ENCODE measurements at places on chromosomes 5 and 9.

GRCh38 chr5:106661866-106662265 lies 1008.9 kb downstream of the EFNA5 start:
- no peak for DNase-seq

DNA sequence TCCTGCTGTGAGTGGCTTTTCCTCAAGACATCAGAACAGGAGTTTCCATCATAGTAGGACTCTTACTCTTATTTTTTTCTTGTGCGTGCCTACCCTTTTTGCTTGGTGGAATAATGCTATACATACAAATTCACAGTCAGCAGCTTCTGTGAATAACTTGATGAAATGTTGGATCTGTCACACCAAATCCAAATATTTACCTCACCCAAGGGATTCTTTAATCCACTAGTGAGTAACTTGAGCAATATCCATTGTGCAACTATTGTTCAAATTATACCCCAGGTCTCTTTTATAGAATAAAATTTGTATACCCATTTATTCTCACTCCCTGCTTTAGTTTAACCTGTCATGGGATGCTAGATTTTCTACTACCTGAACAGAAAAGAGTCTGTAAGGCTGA lies 1078.3 kb upstream of the EDIL3 start:
- DNase-seq: no peak

DNA sequence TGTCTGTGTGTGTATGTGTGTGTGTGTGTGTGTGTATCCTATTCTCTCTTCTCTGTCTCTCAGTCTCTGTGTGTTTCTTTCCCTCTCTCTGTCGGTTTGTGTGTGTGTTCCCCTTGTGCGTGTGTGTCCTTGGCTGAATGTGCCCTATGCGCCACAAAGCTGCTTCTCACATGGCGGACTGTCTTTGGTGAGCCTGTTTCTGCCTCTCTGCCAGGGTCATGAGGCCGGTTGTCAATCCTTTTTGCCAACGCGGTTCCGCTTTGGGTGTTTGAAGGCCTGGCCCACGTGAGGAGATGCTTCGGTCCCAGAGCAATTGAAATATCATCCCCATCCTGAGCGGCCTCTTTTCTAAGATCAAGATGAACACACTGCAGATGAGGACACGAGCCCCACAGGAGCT lies 476.0 kb downstream of the SPATA31A7 start:
- no peak for DNase-seq

GRCh38 chr9:21473236-21473635 lies 8.9 kb downstream of the IFNE start:
- no peak for DNase-seq

DNA sequence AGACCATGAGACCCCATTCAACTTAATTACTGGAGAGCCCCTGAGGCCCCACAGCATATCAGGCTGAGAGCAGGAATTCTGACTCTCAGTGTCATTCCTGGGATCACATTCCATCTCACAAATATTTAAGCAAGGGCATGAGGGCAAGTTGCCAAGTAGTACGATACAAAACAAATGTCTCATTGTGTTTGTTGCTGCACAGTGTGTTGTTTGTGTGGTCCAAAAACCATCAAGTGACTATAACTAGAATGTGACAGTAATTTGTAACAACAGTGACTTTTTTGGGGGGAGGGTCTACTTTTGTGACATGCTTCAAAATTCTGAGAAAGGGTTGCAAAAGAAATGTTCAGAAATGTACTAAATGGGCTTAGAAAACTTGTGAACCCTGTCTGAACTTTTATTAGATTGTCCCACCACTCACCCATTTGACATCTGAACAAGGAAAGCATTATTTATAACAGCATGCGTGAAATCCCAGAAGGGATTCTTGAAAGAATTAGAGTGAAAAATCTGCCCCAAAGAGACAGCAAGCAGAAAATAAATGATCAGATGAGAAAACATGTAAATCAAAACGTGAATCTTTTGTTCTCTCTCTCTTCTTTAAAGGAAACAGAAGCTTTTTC lies 347.0 kb downstream of the NTRK2 start:
- DNase-seq: no peak

DNA sequence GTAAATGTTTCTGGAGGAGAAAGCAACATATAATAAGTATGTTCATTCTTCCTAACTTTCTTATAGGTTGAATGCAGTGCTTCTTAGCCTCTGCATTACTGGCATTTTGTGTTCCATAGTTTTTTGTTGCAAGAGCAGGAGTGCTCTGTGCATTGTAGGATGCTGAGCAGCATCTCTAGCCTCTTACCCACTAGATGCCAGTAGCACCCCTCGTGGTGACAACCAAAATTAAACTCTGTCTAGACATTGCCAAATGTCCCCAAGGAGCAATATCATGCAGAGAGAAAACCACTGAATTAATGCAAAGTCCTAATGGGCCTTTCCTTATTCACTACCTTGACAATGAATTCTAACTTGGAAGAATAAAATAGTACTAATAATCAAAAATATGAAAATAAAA lies 147.0 kb downstream of the GLIS3 start:
- no peak for DNase-seq

- DNase-seq: no peak
Observed at GRCh38 chr5:143362664-143363227, 40.7 kb downstream of the NR3C1 start.

DNA sequence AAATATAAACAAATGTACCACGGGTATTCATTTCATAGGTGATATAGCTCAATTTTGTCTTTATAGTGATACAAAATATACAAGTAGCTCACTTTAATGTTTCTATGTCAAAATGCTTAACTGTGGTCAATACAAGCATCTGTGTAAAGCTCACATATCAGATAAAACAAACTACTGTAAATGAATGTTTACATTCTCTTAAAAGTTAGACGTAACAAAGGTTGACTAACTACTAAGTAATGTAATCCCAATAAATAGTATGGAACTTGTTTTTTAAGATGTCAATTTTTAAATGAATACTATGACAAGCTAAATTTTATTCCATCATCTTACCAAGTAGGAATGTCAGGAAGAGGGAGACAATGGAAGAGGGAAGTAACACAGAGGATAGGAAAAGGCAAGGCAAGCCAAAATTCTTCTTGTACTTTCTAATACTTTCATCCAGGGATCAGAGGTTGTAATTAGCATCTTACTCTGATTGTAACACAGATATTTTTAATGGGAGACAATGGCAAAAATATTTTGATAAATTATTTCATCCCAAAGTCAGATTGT lies 105.5 kb downstream of the STRBP start:
- no peak for DNase-seq

GRCh38 chr9:135144581-135145170 lies 57.2 kb downstream of the OLFM1 start:
- DNase-seq: no peak

DNA sequence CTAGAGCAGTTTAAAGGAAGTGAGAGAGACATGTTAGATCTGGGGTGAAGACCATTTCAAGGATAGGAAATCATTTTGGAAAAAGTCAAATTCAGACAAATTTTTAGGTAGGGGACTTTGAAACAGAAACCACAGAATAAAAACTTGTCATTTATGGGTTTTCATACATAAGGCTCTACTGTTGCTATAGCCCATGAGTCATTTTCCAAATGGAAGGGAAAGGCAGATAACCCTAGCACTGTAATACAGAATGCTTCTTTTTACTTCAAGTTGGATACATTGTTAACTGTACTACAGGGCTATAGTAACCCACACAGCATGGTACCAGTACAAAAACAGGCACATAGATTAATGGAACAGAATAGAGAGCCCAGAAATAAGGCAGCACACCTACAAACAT lies 455.4 kb downstream of the EBF1 start:
- no peak for DNase-seq

- DNase-seq: no peak
Observed at GRCh38 chr5:127957183-127957582, 126.4 kb upstream of the SLC12A2 start.

DNA sequence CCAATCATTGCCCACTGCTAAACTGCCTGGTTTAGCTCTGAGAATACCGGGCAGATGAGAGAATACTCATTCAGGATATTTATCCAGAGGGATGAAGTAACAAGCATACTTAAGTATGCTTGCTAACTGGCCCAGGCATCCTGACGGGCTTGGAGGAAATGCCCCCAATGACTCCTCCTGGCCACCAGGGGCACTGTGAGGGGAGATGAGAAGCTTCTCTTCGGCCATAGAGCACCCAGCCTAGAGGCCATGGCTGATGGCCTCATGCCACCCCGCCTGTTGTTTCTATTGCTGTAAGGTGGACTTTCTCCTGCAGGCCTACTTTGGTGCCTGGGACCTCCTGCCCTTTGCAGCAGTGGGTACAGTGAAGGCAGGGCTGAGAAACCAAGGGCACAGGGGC lies 134.5 kb upstream of the FSTL4 start:
- DNase-seq: no peak

GRCh38 chr5:58044166-58044565 lies 415.7 kb downstream of the PLK2 start:
- DNase-seq: no peak

GRCh38 chr5:66144834-66145390 lies 812 bp downstream of the SREK1 start:
- no peak for DNase-seq

GRCh38 chr9:97758334-97758916 lies 61.3 kb upstream of the XPA start:
- DNase-seq: no peak

DNA sequence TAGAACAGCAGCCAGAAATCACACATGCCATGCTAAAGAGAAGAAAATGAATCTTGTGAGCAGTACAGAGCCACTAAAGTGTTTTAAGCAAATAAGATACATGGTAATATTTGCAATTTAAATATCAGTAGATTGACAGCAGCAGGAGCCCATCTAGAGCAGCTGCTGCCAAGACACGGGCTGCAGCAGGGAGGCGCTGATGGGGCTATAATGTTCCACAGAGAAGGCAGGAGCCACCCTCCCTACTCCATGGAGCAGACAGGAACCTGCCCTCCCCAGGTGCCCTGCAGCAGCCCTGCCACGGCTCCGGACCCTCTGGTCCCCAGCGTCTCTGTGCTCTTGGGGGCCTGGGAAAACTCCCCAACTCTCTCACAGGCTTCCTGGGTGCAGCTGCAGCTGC lies 224.1 kb upstream of the ISL1 start:
- no peak for DNase-seq

GRCh38 chr5:14144586-14145434 lies 1.7 kb downstream of the TRIO start:
- DNase-seq: peak; percentile 24

DNA sequence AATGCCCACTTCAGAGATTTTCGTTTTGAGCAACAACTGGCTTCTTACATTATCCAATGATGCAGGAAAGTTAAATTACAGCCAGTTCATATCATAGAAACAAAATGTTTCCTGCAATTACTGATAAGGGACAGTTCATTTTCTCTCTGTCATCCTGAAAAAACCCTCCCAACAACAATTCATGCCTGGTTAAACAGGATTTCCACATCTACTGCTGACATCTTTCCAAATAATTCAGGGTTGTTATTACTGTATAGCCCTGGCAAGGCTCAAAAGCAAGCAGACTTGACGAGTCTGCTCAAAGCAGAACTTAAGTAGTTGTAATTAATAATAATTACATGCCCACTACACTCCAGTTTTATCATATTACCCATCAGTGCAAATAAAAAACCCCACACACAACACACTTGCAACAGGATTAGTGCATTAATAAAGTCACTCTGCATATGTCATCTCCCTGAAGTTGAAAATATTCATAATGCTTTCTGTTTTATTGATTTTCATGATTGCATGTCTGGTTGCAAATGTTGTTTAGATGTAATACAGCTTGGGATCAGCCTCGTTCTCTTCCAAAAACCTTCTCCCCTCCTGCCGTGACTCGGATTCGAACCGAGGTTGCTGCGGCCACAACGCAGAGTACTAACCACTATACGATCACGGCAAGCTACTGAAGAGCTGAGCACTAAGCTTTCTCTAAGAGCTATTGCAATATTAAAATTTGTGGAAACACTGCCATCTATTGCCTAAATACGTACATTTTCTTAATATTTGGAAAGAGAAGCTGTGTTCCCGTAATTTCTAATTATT lies 119.6 kb upstream of the NFIB start:
- no peak for DNase-seq

- DNase-seq: no peak
Observed at GRCh38 chr5:133262690-133263089, 210.9 kb downstream of the HSPA4 start.

GRCh38 chr9:82091610-82092009 lies 103.0 kb downstream of the SPATA31D1 start:
- no peak for DNase-seq

- DNase-seq: no peak
Observed at GRCh38 chr9:82679472-82679871, 383.5 kb downstream of the RASEF start.

- DNase-seq: no peak
Observed at GRCh38 chr9:18350036-18350435, 123.9 kb upstream of the ADAMTSL1 start.

- DNase-seq: no peak
Observed at GRCh38 chr5:862367-863243, 11.8 kb upstream of the ZDHHC11 start.

GRCh38 chr9:2210201-2210600 lies 195.1 kb downstream of the SMARCA2 start:
- no peak for DNase-seq

DNA sequence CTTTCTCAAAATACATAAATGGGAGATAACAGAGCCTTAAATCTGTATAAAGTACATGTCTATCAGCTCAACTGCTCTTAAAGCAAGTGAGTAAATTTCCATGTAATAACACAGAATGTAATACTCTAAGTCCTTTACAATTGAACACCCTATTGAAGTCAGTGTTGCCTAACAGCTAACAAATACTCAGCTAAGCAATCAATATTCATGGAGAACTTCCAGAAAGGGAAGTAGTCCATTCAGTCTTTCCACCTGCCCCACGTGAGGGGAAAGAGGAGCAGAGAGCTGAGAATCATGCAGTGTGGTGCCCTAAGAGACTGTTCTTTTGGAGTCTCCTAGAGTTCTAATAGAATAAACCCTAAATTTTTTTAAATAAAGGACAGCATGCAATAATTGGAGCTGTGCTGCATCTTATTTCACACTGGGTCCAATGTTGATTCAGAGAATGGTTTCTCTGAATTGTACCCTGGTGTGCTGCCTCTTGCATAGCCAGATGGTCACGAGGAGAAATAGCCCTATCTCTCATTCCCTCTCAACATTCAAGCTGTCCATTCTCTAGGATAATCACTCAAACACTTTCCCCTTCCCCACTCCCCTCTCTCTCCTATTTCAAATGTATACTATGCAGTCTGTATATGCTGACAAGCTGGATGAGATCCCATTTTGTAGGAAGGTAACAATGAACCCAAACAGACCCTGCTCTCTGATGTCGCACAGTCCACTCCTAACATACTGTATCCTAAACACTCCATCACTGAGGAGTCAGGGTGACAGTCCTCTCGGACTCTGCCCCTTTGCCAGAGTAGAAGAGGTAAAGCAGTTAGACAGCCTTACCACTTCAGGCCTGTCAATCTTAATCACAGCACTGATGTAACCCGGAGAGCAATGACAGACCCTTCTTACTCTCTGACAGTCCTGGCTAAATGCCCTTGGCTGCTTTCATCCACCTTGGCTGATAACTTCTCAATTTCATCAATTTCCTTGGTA lies 134.8 kb downstream of the EPB41L4A start:
- DNase-seq: no peak

- no peak for DNase-seq
Observed at GRCh38 chr5:19619571-19619970, 368.4 kb downstream of the CDH18 start.
